NCI-H524 treated with DMSO at 0.1 percent for 48 hours (cell line): ENCODE measurements at places on chromosomes 4 and X.

GRCh38 chr4:184889666-184890335 is 64.0 kb upstream of the ACSL1 start:
- no peak for DNase-seq

GRCh38 chr4:123701131-123701575 is 304.6 kb downstream of the SPRY1 start:
- no peak for DNase-seq

DNA sequence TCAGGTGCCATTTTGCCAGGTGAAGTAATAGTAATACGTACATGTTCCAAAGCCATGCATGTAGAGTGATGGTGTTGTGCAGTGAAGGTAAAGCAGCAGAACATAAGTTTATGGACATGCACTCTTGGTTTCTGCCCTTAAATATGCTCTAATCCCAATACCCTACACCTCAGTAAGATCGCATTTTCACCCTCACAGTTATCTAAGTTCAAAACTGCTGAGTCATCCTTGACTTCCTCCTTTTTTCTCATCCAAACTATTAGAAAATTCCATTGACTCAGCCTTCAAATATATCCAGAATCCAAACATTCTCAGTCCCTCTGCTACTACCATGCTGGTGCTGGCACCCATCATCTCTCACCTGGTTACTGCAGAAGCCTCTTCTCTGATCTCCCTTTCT is 652.9 kb upstream of the IGFBP7 start:
- DNase-seq, result no peak

- DNase-seq, result no peak
These were observed 91.7 kb downstream of the SMIM20 start for GRCh38 chr4:26005764-26006163.

- no peak for DNase-seq
These were observed 35.4 kb downstream of the CEP44 start for GRCh38 chr4:174318829-174319764.
